ENCODE measurements at places on chromosomes 3 and 15.

DNA sequence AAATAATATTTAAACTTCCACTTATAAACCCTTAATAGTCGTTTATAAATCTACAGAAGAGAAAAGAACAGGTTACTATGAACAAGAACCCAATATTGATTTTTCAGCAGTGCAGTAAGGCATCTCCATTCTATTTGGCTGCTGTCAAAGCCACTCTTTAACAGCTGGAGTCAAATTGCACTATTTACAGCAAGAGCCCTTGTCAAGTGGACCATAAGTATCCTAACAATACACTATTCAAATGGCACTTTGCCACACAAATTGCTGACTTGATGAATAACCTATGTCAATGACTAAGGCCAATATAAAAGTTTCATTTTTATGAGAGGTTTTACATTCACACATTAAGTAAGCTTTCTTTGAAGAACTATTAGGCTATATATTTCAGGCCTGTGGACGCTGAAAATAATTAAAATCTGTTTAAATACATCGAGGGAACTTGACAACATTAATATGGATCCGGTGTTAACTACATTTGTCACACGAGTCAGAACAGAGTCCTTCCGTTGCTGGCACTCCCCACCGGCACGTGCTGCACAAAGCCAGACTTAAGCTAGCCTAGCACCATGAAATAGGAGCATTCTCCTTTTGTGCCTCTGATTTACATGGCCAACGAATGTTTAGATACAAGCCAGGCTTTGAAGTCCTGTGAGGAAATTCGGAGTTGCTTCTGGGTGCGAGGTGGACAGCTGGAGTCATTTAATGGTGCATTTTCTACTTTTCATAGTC, 100.5 kb downstream of the WDR72 start:
- no peak for DNase-seq

- DNase-seq, result no peak
These were observed 20.1 kb downstream of the IFT57 start for GRCh38 chr3:108202080-108202479.

DNA sequence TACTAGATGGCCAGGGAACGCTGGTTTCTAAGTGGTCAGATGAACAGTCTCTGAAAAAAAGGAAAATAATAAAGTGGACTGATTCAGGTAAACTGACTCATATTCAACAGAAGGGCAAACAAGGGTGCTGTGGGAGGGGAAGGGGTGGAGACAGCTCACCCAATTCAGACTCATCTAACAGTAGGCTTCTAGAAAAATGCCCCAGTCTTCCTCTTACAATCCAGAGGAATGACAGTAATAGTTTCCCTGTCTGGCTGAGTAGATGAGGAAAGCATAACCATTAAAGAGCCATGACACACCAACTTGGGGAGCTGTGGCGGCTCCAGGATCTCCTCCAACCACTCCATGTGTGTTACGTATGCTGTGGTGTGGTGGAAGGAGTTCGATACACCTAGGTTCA, 231.4 kb upstream of the UMPS start:
- no peak for DNase-seq

DNA sequence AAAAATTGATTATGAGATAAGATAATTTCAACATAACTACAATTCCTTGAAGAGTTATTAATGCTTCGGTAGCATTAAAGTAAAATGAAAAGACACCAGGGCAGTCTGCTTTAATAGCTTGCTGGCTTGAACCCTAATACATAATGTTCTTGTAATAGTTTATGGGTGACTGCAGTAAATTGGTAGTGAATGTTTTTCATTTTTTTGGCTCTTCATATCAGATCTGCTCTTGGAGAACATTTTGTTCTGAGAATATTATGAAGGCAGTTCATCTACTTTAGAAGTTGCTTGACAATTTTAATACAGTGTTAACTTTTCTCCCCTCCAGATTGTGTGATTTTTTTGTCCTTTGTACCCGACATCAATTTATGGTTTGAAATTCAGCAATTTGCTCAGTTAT, 128.4 kb downstream of the ZBTB20 start:
- DNase-seq, result no peak

GRCh38 chr3:5699811-5700210, 512.3 kb downstream of the EDEM1 start:
- no peak for DNase-seq

DNA sequence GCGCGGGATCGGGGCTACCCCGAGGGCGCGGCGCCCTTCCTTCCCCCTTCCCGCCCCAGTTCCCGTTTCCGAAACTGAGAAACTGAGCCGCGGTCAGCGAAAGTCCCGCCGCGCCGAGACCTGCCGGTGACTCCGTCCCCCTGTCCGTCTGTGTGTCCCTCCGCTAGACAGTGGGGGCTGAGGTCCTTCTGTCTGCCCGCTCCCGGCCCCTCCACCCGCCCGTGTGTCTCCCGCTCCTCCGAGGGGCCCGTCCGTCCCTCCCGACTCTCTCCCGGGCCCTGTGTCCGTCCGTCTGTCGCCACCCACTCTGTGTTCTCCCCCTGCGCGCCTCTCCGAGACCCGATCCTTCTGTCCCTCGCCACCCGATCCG, 426 bp downstream of the PRKCD start:
- DNase-seq, result peak; percentile 20

GRCh38 chr3:61372723-61373122, 121.5 kb upstream of the FHIT start:
- no peak for DNase-seq

GRCh38 chr15:101038327-101039003, 119.3 kb downstream of the LRRK1 start:
- DNase-seq, result no peak

- DNase-seq, result peak; percentile 52
These were observed 515 bp downstream of the ADAM10 start for GRCh38 chr15:58748852-58749531.

GRCh38 chr3:134378384-134378783, 4.1 kb upstream of the AMOTL2 start:
- no peak for DNase-seq

GRCh38 chr15:78341057-78341987, 1.2 kb downstream of the CRABP1 start:
- DNase-seq, result no peak

GRCh38 chr15:75551091-75551490, 28.0 kb downstream of the PTPN9 start:
- DNase-seq, result no peak

DNA sequence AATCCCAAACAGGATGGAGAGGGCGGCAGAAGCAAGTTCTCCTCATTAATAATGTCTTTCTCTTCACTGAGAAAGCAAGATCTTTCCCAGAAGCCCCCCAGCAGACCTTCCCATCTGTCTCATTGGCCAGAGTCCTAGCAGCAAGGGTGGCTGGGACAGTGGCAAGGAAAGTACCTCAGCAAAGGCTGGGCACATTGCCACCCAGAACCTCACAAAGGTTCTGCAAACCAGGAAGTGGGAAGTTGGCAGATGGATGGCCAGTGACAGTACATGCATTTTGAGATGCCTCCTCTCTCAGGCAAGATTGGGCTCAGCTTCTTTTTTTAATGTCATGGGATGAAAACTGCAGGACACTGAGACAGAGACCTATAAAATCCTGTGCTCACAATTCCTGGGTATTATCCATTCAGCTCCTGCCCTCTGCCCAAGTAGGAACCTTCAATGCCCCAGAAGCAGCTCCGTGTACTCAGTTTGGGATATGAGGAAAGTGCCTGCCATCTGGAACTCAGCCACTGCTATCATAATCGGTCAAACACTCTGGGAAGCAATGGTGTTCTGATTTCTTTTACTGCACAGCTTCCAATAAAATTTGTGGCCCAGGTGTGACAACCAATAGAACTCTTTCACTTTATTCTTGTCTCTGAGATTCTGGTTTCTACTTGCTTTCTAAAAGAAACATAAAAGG, 25.5 kb downstream of the DPH3 start:
- no peak for DNase-seq

GRCh38 chr15:29740692-29741311, 81.5 kb downstream of the TJP1 start:
- DNase-seq, result no peak

- DNase-seq, result no peak
These were observed 50.5 kb upstream of the LRRFIP2 start for GRCh38 chr3:37224879-37225278.

DNA sequence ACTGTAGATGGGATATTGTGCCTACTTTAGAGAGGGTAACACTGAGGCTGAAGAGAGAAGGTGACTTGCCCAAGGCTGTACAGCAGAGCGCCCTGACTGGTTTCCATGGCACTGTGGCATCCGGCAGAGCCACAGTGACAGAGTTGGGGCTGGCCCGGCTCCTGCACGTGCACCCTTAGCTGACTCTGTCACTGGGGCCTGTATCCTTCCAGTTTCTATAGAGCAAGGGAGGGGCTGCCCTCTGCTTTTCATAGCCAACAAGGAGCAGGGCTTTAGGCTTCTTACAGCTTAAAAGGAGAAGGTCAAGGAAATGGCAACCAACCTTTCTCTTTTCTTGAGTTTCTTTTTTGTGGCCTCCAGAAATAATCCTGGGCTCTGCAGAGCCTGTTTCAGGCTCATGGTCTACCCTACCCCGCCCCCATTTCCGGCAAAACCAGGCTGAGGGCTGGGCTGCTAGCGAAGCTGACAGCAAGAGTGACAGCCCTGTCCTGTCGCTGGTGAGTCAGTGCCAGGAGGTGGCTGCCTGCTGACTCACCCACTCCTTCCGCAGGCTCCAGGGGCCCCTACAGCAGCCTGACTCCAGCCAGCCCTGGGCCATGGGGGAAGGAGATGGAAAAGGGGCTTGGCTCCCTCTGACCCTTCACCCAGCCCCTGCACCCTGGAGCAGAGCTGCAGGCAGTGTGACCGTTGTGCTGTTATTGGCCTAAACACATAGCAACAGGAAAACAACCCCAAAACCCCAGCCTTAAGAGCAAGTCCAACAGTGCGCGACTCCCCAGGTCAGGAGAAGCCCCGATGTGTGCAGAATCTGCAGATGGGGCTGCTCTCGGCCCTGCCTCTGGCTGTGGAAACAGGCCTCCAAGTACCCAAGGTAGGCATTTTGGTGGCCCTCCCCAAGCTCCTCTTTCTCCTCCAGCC, 29.8 kb downstream of the SLC6A6 start:
- DNase-seq, result peak; percentile 91

- no peak for DNase-seq
These were observed 423.7 kb upstream of the SEMA6D start for GRCh38 chr15:47293466-47294162.

DNA sequence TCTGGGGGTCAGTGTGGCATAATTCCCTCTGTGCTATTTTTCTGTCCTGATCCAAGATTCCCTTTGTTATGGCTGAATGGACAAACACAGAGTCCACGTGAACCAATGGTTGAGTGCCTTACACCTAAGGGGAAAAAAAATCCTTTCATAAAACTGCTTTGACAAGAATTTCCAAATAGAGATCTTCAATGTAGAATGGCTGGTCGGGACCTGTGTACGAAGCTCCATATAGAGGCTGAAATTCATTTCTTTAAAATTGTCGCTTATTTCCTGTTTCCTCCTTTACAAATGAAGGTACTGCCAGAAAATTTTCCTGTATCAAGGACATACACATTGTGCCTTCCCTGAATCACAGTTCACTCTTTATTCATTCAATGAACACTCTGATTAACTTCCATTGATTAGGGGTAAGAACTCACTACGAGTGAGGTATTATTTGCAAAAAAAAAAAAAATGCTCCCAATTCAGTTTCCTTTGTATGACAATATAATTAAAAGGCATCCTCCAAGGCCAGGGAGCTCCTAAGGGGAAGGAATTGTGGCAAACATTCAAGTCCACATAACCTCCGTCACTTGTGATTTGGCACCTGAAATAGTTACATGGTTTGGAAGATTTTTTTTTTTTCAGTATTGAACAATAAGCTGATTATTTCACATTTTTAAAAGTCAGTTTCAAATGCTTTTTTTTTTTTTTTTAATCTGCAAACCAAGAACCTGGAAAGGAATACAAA, 293.8 kb downstream of the MEX3B start:
- no peak for DNase-seq

GRCh38 chr15:74035121-74036017, 40.9 kb downstream of the PML start:
- no peak for DNase-seq

GRCh38 chr3:187836823-187837770, 91.8 kb upstream of the BCL6 start:
- DNase-seq, result no peak

- DNase-seq, result no peak
These were observed 81.2 kb upstream of the CADPS start for GRCh38 chr3:62956411-62956810.

GRCh38 chr3:25576831-25577454, 87.8 kb downstream of the TOP2B start:
- DNase-seq, result no peak

- no peak for DNase-seq
These were observed 68.1 kb downstream of the NOX5 start for GRCh38 chr15:69082554-69082953.

GRCh38 chr15:68391121-68391520, 40.8 kb downstream of the ITGA11 start:
- DNase-seq, result no peak

- no peak for DNase-seq
These were observed 48.3 kb downstream of the MEF2A start for GRCh38 chr15:99613887-99614647.

DNA sequence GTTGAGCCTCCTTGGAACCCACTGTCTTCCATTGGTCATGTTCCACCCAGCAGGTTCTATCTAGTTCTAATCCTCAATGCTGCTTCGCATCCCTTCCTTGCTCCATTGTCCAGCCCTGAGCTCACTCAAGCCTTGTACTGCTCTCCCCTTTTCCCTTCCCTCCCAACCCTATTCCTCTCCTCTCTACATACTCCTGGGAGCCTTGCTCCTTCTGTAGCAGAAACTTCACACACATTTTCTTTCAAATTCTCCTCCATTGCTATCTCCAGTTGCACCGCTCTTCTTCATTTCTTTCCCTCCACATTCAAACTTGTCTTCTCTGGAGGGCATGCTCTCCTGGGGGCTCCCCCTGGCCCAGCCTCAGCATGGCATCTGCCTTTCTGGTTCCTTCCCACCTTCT, 14.5 kb downstream of the NR1I2 start:
- no peak for DNase-seq

GRCh38 chr3:87461036-87461435, 184.7 kb upstream of the POU1F1 start:
- DNase-seq, result no peak

DNA sequence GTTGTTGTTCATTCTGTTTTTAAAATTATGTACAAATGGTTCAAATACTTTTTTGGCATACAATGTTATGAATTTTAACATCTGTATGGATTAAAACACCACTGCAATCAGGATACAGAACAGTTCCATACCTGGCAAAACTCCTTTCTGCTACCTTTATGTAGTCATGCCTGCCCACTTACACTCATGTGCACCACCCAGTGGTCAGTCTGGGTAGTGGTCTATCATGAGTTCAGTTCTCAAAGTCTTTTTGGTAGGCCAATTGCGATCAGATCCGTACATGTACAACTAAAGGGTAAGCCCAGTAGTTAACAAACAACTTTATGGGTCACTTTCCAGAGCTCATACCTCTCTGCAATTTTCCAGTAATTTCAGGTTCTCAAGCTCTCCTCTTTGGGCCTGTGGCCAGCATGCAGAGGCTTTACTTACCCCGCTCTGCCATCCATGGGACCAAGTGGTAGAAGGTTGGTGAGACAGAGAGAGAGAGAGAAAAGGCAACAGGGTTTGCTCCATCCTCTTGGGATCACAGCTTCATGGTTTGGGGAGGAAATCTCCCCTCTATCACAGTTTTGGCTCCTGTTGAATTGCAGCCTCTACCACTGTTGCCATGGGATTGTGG, 63.9 kb upstream of the FAM98B start:
- peak; percentile 53 for DNase-seq
